ENCODE measurements at places on chromosomes 1 and 21.

- peak; percentile 26 for DNase-seq
Measured at GRCh38 chr1:59976194-59977074, 49.9 kb upstream of the CYP2J2 start.

- DNase-seq: no peak
Measured at GRCh38 chr1:7550261-7550865, 220.7 kb upstream of the VAMP3 start.

GRCh38 chr1:81703391-81703755 lies 97.4 kb upstream of the ADGRL2 start:
- DNase-seq: no peak

GRCh38 chr1:46005594-46005993 lies 126.8 kb downstream of the PIK3R3 start:
- DNase-seq: no peak

GRCh38 chr1:9687120-9687873 lies 35.8 kb downstream of the PIK3CD start:
- DNase-seq: peak; percentile 92

GRCh38 chr21:44989943-44990780 lies 50.3 kb downstream of the SLX9 start:
- peak; percentile 21 for DNase-seq

- no peak for DNase-seq
Measured at GRCh38 chr1:36107394-36107793, 17.6 kb downstream of the COL8A2 start.

DNA sequence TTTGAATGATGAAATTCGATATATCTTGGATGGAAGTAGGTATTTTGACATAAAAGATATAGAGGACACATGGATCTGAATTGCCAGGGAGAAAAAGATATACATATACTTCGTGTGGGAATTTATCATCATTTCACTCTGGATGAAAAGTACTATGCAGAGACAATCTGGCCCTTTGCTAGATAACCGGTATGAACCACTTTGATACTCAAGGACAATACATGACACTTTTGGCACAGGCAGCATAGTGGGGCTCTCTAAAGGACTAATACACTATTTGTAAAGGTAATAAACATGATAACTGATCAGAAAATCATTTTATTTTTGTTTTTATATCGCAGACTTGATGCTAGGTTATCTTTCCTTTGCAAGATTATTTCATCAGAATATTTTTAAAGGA lies 24.2 kb downstream of the JAK1 start:
- DNase-seq: no peak

GRCh38 chr1:88529581-88529980 lies 154.5 kb upstream of the PKN2 start:
- no peak for DNase-seq

DNA sequence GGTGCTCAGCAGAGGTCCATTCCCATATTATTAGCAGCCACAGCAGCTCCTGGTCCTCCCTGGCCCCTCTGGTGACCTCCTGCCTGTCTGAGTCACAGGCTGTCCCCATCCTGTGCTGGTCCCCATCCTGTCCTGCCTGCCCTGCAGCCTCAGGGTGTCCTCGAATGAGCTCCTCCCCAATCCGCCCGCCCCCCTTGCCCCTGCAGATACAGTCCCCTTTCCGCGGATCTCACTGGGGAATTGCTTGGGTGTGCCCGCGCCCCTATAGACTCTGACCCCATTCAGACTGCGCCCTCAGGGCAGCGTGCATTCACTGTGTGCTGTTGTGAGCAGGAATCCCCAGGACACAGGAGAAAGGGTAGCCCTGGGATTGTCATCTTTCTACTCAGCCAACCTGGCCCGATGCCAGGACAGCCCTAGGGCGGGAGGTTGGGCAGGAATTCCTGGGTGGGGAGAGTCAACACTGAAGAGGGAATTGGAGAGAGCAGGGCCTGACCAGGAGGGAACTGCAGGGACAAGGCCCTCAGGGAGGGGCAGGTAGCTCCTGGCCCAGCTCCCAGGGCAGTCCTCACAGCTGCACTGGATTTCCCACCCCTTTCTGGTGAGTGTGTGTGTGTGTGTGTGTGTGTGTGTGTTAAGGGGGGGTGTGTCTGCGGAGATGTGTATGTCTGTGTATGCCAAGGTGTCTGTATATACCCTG lies 1.1 kb upstream of the GUCA2A start:
- DNase-seq: peak; percentile 100

DNA sequence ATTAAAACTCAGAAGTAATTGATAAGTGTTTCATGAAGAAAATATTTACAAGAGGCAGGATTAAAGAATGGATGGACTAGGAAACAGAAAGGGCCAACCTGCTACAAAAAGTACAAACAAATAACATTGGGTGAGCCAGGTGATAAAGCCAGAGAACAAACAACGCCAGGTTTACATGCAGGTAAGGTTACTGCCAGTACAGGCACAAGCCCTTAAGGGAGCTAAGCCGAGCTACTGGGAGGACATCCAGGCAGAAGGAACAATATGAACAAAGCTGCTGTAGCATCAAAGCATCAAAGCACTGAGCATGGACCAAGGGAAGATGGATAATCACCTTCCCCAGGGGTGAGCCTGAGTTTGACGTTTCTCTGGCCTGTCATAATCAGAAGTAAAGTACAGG lies 380.7 kb downstream of the SEC16B start:
- DNase-seq: no peak

GRCh38 chr1:209513226-209513625 lies 70.3 kb upstream of the CAMK1G start:
- peak; percentile 77 for DNase-seq

DNA sequence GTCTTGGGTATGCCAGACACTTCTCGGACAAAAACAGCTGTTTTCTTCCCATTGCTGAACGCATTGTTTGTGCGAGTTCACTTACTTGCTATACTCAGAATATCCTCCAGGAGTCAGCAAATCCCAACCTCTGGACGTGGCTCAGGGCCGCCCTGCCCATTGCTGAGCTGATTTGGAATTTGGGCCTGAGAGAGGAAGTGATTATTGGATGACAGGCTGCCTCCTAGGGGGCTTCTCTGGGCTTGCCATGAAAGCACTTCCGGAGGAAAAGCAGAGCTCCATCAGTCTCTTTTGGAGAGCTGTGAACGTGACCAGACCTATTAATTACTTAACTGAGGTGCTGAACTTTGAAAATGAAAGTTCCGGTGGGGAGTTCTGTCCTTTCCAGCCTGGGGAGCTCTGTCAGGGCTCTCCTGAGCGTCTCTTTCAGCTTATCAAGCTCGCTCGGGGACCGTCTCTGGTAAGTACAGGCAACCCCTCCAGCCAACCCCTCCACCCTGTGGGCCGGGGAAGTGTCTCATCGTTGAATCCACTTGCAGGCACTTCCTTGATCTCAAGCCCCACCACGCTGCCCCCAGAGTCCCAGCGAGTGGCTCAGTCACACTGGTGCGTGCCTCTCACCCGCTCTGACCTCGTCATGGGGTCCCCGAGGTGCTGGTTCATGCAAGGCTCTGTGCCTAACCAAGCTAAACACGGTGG lies 76.9 kb downstream of the CLIC6 start:
- peak; percentile 91 for DNase-seq

DNA sequence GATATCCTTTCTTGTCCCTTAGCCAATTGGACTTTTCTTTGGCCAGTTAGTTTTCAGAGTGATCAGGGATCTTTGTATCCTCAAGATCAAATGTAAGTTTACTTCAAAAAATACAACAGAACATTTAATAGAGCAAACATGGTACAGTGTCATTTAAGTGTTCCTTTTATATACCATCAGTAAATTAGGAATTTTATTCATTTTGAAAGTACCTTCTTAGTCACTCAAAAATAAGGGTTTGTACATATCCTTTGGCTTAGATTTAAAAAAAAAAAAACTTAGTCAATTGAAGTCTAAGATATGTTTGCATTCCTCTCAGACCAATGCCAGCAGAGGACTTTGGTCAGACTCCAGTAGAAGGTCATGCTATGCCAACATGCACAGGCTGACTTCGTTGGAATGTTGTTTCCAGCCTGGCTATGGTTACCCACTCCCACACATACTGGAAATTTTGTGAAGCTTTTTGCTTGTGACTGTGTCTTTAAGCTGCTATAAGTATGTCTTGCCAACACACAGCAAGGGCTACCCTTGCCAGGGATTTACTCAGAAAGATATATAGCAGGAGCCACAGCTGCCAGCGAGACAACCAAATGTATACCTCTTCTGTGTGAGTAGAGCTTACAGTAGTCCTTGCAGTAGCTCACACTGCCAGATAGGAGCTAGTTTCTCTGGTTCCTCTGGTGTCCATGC lies 81.5 kb upstream of the LRIF1 start:
- DNase-seq: peak; percentile 4

GRCh38 chr1:36787312-36787913 lies 246.9 kb downstream of the GRIK3 start:
- DNase-seq: no peak

- no peak for DNase-seq
Measured at GRCh38 chr1:27136236-27136551, 18.7 kb downstream of the SLC9A1 start.

DNA sequence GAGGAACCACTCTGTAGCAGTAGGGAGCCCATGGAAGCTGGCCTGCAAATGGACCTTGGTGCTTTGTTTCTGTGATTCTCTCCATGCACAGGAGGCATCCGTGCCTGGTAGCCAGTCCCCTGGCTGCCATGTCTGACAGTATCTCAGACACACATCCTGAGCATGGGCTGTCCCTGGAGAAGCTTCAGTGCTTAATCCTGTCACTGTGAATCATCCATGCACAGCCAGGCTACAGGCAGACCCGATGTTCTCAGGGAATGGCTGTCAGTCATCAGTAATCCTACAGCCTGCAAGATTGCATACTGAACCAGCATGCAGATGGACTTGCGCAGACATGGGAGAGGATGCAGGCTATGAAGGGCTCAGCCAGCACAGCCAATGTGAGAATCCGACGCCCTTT lies 606.3 kb upstream of the PLXNA2 start:
- DNase-seq: no peak

DNA sequence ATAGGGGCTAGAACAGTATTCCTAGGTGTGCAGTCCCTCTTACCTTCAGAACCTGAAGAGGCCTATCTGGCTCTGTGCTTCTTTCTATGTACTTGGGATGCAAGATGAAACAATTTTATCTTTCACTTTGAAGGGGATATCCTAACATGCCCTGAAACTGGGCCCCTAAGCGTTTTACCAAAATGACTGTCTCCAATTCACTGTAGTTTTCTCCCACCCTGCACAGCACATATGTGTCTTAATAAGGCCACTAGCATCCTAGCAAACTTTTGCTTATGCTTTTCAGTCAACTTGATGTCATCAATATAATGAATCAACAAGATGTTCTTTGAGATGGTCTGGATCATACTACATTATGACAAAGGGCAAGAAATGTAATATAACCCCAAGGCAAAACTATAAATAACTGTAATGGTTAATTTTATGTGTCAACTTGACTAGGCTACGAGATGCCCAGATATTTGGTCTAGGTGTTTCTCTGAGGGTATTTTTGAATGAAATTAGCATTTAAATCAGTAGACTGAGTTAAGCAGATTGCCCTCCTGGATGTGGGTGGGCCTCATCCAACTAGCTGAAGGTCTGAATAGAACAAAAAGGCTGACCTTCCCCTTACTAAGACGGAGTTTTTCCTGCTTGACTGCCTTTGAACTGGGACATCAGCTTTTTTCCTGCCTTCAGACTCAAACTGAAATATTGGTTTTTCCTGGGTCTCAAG lies 9.2 kb upstream of the ZSWIM5 start:
- DNase-seq: no peak

DNA sequence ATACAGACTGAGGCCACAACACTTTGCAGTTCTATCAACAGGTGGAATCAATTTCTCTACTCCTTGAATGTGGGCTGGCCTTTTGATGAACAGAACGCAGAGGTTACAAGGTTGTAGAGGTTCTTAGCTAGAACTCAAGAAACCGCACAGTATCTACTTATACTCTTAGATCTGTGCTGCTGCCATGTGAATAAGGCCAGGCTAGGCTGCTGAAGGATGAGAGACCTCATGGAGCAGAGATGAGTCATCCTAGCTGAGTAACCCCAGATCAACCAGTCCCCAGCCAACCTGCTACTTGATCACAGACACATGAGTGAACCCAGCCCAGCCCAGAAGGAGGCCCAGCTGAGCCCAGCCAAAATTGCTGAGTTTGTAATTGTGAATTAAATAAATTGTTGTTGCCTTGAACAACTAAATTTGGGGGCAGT lies 35.3 kb upstream of the BCAR3 start:
- DNase-seq: no peak

DNA sequence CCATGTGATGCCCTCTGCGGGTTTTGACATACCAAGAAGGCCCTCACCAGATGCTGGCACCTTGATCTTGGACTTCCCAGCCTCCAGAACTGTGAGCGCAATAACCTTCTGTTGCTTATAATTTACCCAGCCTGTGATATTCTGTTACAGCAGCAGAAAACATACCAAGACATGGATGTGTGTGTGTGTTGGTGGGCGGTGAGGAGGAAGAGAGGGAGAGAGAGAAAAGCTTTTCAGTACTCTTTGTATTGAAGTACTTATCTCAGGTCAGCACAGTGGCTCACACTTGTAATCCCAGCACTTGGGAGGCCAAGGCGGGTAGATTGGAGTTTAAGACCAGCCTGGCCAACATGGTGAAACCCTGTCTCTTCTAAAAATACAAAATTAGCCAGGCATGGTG lies 23.1 kb downstream of the TRAPPC10 start:
- no peak for DNase-seq

GRCh38 chr1:229623225-229623624 lies 2.7 kb downstream of the TAF5L start:
- DNase-seq: peak; percentile 66

DNA sequence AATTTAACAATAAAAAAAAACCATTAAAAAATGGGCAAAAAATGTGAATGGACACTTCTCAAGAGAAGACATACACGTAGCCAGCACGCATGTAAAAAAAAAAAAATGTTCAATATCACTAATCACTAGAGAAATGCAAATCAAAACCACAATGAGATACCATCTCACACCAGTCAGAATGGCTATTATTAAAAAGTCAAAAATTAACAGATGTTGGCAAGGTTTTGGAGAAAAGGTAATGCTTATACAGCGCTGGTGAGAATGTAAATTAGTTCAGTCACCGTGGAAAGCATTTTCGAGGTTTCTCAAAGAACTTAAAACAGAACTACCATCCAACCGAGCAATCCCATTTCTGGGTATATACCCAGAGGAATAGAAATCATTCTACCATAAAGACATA lies 1091.5 kb upstream of the B3GALT2 start:
- DNase-seq: no peak

DNA sequence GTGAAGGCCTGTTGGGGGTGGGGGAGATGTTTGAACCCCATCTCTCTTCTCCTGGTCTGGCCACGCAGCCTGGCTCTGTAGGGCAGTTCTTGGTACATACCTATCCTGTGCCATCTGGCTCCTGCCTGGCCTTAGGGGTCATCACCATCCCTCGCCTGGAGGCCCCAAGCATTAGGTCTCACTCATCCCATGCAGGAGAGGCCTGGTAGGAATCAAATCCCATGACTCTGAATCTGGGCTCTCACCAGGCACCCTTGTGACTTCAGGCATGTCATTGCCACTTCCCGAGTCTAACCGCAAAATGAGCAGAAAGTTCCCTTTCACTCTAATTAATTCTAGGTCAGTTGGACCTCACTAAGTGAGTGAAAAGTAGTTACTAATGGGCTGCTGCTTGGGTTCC lies 37.2 kb downstream of the ETNK2 start:
- DNase-seq: peak; percentile 18
